ENCODE measurements at places on chromosomes 1 and 21. TPM values are rescaled to one million over a fixed set of nuclear protein-coding genes. Genes with fewer than 3 reads are reported as not detected.

DNA sequence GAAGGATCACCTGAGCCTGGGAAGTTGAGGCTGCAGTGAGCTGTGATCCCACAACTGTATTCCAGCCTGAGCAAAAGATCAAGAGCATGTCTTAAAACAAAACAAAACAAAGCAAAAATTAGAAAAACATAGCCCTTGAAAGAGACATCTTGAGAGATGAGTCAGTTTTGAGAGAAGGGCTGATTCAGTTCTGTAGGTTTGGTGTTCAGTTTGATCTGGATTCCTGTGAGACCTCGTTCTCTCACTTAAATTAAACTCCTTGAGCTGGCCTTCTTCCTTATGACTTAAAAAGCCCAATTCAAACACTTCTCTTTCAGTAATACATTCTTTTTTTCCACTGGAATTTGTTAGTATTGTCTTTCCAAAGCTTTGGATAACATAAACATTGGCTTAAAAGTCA is 164.2 kb downstream of the NRIP1 start:
- DNase-seq, result no peak

Gene MNDA
- not detected for total RNA-seq

Gene WLS
- total RNA-seq, result 50.8 TPM

Gene CDC20
- total RNA-seq, result 22.1 TPM

Gene CRYAA
- not detected for total RNA-seq

- no peak for DNase-seq
Observed at GRCh38 chr1:43422995-43423671, 30.6 kb downstream of the HYI start.

DNA sequence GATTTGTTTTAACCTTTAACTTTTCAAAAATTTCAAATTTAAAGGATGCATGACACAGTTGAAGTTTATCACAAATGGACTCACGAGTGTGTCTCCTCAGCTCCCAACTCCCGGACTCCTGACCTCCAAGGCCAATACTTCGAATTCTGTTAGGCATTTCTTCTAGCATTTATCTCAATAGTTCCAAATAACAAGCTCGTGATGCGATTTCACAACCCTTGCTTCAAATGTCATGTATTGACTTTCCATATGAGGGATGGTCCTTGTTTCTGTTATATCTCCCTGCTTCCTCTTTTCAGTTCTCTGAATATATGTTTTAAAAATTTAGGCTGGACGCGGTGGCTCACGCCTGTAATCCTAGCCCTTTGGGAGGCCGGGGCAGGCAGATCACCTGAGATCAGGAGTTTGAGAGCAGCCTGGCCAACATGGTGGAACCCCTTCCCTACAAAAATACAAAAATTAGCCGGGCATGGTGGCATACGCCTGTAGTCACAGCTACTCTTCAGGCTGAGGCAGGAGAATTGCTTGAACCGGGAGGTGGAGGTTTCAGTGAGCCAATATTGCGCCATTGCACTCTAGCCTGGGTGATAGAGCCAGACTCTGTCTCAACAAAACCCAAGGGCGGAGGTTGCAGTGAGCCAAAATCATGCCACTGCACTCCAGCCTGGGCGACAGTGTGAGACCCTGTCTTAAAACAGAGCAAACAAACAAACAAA is 52.0 kb upstream of the TINAGL1 start:
- DNase-seq, result no peak

GRCh38 chr1:9798236-9799130 is 25.3 kb downstream of the CLSTN1 start:
- DNase-seq, result no peak

Gene TACSTD2
- 43.9 TPM for total RNA-seq

- DNase-seq, result peak; percentile 25
Observed at GRCh38 chr21:28375708-28376385, 616.8 kb downstream of the LTN1 start.

Gene NR5A2
- 7.9 TPM for total RNA-seq

- DNase-seq, result no peak
Observed at GRCh38 chr1:53345996-53346813, 18.3 kb upstream of the LRP8 start.

Gene PRDM16
- total RNA-seq, result not detected

Gene KRTAP19-5
- total RNA-seq, result not detected

- DNase-seq, result no peak
Observed at GRCh38 chr1:54377040-54377691, 29.0 kb downstream of the SSBP3 start.

DNA sequence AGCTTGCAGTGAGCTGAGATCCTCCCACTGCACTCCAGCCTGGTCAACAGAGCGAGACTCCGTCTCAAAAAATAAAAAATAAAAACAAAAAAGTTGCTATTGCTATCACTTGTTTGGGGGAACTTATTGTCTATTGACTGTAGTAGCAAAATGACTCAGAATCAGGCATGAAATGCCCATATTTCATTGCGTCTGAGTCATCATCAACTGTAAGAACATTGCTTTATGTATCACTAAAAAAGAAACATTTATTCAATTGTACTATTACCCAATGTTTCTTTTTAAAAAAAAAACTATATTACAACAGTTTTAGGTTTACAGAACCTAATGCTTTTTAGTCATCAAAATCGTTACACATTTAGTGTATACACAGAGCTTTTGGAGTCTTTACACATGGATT is 91.0 kb upstream of the FMN2 start:
- no peak for DNase-seq

DNA sequence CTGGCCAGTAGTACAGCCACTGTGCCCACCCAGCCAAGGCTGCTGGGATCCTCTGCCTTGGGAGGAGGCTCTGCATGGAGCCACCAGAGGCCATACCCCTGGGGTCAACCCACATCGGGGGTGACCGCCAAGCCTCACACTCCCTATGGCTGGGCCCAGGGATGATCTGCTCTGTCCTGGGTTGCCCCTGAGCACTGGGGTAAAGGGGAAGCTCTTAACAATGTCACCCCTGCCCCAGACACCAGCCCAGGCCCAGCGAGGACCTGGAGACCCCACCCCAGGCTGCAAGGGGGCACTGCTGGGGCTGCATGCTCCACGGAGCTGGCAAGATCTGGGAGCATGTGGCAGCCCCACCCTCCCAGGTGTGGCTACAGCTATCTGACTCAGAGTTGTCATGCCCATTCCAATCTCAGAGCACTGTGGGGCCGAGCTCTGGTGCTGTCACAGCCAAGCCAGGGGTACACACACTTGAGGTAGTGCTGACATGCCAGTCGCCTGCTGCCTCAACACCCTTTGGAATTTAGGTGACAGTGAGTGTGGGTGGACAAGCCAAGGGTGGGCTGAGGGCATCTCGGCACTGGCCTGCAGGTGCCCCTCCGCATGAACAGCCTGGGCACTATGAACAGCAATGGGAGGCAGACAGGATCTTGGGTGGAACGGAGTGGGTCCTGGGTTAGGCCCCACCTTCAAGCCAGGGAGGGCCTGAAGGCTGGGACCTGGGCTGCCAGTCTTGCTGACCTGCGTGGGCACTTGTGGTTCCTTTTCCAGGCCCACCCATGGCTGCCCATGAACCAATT is 427.7 kb downstream of the LRRIQ3 start:
- DNase-seq, result no peak

Gene FCER1G
- not detected for total RNA-seq

DNA sequence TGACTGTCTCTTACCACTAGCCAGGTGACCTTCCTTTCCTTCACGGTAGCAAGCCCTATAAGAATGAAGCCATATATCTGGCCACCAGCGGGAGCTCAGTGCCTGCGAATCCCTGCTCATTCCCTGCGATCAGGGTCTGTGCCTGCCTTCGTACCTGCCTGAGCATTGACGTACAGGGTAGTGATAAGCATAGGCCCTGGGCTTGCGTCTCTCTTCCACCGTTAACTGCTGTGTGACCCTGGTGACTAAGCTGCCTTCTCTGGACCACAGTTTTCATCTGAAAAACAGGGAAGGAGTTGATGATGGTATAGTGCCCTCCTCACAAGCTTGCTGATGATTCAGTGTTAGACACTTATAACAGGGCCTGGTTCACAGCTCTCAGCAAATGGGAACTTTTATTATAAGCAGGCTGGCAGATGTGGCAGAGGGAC is 4.1 kb downstream of the ZC3H12A start:
- DNase-seq, result no peak

Gene LCE1F
- not detected for total RNA-seq

DNA sequence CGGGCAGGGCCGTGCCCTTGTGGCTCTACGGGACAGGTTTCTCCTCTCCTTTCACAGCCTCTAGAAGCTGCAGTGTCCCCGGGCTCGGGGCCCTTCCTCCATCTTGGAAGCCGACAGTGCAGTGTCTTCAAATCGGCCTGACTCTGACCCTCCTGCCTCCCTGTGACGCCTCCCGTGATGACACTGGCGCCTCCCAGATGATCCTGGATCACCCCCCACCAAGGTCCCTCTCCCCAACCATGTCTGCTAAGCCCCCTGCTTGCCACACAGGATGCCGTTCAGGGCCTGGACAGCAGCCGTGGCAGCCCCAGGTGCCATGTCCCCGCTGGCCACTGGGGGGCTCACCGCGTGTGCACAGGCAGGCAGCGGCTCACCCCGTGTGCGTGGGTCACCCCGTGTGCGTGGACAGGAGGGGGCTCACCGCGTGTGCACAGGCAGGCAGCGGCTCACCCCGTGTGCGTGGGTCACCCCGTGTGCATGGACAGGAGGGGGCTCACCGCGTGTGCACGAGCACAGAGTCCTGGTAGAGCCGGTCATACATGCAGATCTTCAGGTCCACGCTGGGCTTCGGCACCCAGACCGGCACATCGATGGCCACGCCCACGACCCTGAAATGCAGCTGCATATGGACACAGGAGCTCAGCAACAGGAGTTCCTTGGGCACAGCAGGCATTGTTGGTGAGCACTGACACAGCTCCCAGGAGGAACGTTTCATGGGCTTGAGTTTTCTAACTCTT is 24.9 kb upstream of the TMEM52 start:
- peak; percentile 63 for DNase-seq

- DNase-seq, result no peak
Observed at GRCh38 chr1:205950280-205950679, 7.0 kb upstream of the SLC26A9 start.

Gene TMEM240
- total RNA-seq, result 1.7 TPM

GRCh38 chr1:172653015-172653709 is 5.7 kb upstream of the FASLG start:
- no peak for DNase-seq

Gene OR2T11
- total RNA-seq, result not detected

GRCh38 chr1:210250998-210251679 is 18.5 kb downstream of the SERTAD4 start:
- DNase-seq, result peak; percentile 45

DNA sequence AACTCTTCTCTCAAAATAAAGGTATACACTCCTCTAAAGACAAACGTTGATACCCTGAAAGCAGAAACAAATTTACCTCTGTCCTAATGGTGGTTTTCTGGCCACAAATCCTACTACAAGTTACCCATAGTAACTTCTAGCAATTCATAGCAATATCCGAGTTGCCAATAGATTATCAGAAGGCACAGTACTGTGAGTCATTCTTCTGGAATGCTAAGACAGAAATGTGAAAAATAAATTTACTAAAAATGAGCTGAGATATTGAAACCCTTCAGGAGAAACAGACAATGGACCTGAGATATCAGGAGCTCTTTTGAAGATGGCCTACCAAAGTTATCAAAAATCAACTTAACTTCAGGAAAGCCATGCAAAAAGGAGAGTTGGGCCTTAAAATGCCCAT is 715.0 kb upstream of the ADAMTS5 start:
- DNase-seq, result no peak

Measured in dermis blood vessel endothelial cell (primary cell).